A673 (cell line): ENCODE measurements at places on chromosomes 12 and 14. TPM values are rescaled to one million over a fixed set of nuclear protein-coding genes. Genes with fewer than 3 reads are reported as not detected.
A peak's percentile ranks its signal among the peaks of the same experiment; 100 is the strongest.

DNA sequence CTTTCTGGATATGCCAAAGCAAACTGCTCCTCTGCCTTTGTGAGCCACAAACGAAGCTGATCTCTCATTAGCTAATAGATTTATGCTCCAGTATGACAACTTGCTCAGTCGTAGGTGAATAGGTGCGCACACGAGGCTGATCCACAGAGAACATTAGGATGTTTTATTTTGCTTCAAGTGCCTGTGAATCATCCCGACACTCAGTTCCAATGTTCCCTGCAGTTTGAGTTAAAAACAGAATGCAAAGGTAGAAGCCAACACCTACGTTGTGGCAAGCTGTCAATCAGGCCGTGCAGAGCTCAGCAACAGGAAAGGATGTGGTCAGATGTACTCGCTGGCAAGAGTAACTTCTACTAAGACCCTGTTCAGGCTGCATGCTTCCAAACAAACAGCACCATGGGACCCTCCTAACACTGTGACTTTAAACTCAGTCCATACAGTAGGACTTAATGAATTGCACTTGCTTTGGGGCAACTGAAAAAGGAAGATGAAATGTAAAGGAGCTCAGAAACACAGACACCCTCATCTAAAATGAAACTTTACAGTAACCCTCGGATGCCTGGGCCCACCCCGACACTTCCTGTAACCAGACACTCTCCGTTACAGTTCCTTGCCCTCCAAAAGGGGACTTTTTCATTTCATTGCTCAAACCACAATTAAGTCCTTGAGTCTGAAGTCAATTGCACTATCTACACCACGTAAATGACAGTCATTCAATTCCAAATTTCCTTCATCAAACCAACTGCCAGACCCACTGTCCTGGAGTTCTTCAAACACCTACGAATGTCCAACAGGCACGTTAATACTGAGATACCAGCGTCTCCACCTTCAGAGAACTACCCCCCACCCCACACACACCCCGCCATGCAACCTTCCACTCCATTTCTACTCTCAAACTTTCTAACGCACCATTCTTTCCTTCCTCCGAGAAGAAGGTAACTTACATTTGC lies 1.6 kb downstream of the CCDC88C start:
- peak; percentile 79 for DNase-seq

- DNase-seq, result no peak
Observed at GRCh38 chr12:13011098-13011497, 11.0 kb upstream of the HEBP1 start.

DNA sequence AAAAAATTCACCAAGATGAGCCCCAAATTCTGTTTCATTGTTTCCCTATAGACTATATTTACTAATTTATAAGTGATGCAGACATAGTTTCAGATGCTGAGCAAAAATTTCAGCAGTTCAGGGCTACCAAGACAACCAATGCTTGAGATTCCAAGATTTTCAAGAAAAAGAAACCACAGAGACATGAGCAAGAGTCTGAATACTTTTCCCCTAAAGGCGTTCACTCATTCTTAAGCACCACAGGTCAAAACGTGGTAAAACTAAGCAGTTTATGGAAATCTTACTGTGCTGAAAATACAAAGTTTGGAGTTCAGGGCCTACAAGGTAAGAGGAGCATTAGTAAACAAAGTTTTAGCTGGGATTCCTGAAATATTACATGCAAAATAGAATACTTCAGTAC lies 221.2 kb downstream of the KCNH5 start:
- no peak for DNase-seq

Gene TNFAIP2
- total RNA-seq, result 5.5 and 7.0 TPM in 2 replicates
